Stimulated activated CD8-positive, alpha-beta memory T cell treated with anti-CD3 and anti-CD28 coated beads, Interleukin-7, amount 100 ng/mL, for 24 hours (primary cell): ENCODE measurements at places on chromosomes 2 and 18.

- DNase-seq: no peak
These were observed 158.7 kb downstream of the TDRD15 start for GRCh38 chr2:21282515-21282898.

DNA sequence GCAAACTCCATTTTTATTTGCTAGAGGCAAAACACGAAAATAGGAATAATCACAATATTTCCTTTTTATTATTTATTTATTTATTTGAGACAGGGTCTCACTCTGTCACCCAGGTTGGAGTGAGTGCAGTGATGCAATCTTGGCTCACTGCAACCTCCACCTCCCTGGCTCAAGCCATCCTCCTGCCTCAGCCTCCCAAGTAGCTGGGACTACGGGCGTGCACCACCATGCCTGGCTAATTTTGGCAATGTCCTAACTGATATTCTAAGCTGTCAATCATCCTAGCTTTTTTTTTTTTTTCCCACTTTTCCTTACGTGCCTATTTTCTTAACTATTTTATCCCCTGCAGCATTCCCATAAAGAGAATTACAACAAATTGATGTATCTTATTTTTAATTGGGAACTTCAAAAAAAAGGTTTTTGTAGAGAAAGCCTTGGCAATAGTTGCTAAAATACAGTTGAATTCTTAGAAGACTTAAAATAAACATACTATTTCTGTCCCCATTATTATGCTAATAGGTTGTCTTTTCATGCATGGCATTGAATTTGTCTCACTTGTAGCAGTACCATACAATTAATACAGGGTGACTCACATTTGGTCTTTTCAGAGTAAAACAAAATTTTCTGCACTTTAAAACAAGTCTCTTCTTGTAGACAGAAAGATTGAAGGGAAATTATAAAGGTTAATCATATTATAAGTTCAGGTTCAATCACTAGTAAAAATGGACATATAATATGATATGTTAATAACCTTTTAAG, 153.5 kb downstream of the SLC39A10 start:
- no peak for DNase-seq

- no peak for DNase-seq
These were observed 16.7 kb downstream of the CTIF start for GRCh38 chr18:48555465-48555995.

GRCh38 chr2:195658541-195658890, 1.5 kb downstream of the SLC39A10 start:
- DNase-seq: no peak

- DNase-seq: no peak
These were observed 76.4 kb downstream of the SRD5A2 start for GRCh38 chr2:31504311-31504710.

GRCh38 chr2:237072067-237072931, 13.4 kb upstream of the COPS8 start:
- peak; percentile 56 for DNase-seq

GRCh38 chr2:60252581-60253150, 300.8 kb downstream of the BCL11A start:
- no peak for DNase-seq

GRCh38 chr2:151560289-151560688, 150.6 kb downstream of the RIF1 start:
- no peak for DNase-seq

DNA sequence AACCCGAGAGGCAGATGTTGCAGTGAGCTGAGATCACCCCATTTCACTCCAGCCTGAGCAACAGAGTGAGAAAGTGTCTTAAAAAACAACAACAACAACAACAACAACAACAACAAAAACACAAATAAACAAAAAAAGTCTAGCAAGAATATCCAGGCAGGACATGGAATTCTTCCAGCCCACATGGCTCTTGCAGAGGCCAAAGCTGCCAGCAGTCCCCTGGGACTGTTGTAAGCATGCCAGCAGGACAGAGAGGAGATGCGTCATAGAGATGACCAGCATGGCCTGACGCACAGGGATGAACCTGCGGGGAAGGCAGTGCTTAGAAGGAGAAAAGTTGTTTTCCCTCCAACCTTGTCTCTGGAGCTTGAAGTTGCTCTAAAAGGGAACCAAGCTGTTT, 182.3 kb upstream of the PGAP1 start:
- DNase-seq: no peak

- no peak for DNase-seq
These were observed 273.2 kb downstream of the BCL2 start for GRCh38 chr18:63046375-63046774.

DNA sequence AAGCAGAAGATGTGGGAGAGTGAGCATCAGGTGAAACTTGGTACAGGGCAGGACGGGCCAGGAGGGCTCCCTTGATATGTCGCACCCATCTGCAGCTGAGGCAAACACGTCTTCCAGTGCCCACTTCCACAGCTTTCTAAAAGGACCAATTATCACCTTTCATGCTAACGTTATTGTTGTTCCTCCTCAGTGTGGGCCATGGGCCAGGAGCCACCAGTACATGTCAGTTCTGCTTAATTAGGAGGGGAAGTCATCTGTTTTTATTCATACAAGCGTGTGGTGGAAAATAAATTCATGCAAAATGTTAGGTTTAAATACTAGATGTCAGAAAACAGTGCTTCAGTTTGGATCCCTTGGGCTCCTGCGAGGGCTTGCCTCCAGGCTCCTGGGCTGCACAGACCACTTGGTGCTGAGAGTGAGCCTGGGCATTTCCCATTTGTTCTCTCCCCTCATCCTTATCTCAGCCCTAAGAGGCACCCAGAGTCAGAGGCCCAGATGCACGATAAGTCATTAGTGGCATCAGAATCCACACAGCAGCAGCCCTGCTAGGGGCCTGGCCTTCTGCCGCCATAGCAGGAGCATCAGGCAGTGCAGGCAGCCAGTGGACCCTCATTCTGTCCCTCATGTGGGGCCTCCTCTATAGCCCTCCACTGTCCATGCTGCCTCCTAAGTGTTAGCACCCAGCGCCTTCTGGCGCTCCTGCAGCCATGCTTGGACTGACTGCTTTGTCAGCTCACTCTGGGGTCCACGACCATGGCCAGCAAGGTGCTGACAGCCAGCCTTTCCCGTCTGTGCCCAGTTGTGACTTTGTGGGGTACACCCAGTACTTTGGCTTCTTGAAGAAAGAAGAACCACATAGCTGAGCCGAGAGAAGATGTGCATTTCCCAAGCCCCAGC, 539.8 kb upstream of the RAB6C start:
- DNase-seq: no peak

- no peak for DNase-seq
These were observed 180.2 kb downstream of the THADA start for GRCh38 chr2:43415592-43415991.

- no peak for DNase-seq
These were observed 103.3 kb upstream of the KLF7 start for GRCh38 chr2:207269038-207269437.

DNA sequence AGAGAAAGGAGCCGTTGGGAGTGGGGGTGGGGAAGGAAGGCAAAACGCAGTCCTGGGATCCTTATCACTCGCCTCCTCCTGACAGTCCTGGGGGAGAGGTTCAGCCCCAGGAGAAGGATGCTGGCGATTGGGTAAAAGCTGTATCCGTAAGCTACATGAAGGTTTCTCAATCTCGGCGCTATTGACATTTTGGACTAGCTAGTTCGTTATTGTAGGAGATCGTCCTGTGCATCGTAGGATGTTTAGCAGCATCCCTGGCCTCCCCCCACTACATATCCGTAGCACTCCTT, 511 bp upstream of the TP53I3 start:
- DNase-seq: no peak
